Vagina (tissue), 2 donors: ENCODE measurements at places on chromosomes 1 and 21. TPM values are rescaled to one million over a fixed set of nuclear protein-coding genes. Genes with fewer than 3 reads are reported as not detected.

SLC9A1 gene
- 10.6 TPM for total RNA-seq

HSD3B1 gene
- not detected for total RNA-seq

DNA sequence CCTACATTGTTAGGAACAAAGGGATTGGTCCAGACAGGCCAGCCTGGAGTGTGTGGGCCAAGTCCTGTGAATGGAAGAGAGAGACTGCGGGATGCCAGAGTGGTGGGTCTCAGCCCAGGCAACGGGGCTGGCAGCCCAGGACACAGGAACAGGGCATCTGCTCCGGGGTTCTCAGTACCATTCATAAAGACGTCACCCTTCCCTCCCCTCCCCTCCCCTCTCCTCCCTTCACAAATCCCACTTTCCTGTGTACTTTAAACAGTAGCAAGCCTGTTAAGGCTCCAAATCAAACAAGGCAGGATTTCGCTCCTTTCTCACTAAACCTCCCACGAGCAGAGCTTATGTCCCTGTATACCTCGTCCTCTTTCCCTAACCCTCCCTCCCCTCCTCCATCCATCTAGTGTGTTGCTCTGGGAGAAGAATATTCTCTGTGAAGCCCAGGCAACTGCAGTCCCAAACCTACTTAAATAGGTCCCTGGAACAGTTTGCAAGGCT is 4.2 kb upstream of the PLXNA2 start:
- H3K4me1 ChIP-seq, result peaks cover 6% of the 10 kb centered on the region
- no peak for DNase-seq
- no peak overlapping the region for H3K4me3 ChIP-seq
- H3K27ac ChIP-seq, result no peak overlapping the region

- no peak overlapping the region for H3K27ac ChIP-seq
- H3K4me3 ChIP-seq, result no peak overlapping the region
- H3K36me3 ChIP-seq, result no peaks in the 10 kb centered on the region
- H3K4me1 ChIP-seq, result no peaks in the 10 kb centered on the region
- DNase-seq, result no peak
These were observed 319.2 kb upstream of the ADGRL4 start for GRCh38 chr1:79325705-79326104.

- no peak overlapping the region for H3K4me3 ChIP-seq
- H3K27ac ChIP-seq, result no peak overlapping the region
- no peak for DNase-seq
- H3K27me3 ChIP-seq, result no peaks in the 10 kb centered on the region
- peaks cover 36% of the 10 kb centered on the region for H3K36me3 ChIP-seq
These were observed 68.4 kb downstream of the USP24 start for GRCh38 chr1:55146781-55147180.

- H3K4me1 ChIP-seq, result no peaks in the 10 kb centered on the region
- no peak overlapping the region for H3K27ac ChIP-seq
- no peaks in the 10 kb centered on the region for H3K36me3 ChIP-seq
- DNase-seq, result no peak
These were observed 3.1 kb upstream of the CD1A start for GRCh38 chr1:158251163-158251562.

DNA sequence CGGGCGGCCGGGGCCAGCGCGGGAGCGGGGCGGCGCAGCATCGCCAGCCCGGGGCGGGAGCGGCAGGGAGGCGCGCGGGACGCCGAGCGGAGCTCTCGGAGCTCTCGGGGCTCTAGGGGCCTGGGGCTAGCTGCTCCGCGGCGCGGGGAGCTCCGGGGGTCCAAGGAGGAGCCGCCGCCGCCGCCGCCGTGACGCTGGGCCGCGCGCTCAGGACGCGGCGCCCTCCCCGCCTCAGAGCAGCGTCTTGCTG is 147 bp downstream of the CLSTN1 start:
- H3K27ac ChIP-seq, result peak overlapping the region; percentile 98
- H3K4me1 ChIP-seq, result peaks cover 51% of the 10 kb centered on the region
- no peaks in the 10 kb centered on the region for H3K36me3 ChIP-seq
- peak overlapping the region; percentile 96 for H3K4me3 ChIP-seq

DNA sequence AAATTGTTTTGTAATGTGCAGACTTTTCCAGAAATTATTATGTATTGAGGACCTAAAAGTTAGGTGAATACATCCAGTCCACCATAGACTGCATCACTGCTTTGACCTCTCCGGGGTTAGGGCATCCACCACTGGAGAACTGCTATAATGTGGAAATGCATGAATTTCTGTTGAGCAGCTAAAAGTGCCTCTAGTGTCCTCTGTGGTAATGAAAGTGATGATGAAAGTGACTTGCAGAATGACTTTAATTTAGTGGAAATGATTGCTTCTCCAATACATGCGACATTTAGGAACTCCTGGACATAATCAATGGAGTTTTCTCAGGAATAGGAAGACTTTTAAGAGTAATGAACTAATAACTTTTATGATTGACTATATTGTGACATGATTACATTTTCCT is 170.8 kb downstream of the LBR start:
- no peak overlapping the region for H3K27ac ChIP-seq
- H3K4me3 ChIP-seq, result no peak overlapping the region
- DNase-seq, result no peak
- no peaks in the 10 kb centered on the region for H3K4me1 ChIP-seq

PPFIA4 gene
- total RNA-seq, result 11.5 TPM

- no peaks in the 10 kb centered on the region for H3K4me1 ChIP-seq
- DNase-seq, result no peak
- no peak overlapping the region for H3K4me3 ChIP-seq
- H3K27me3 ChIP-seq, result no peaks in the 10 kb centered on the region
- H3K27ac ChIP-seq, result no peak overlapping the region
These were observed 5.2 kb downstream of the KRTAP20-4 start for GRCh38 chr21:30625449-30626165.

BTBD19 gene
- 7.9 TPM for total RNA-seq

MLLT11 gene
- total RNA-seq, result 3.7 TPM

DNA sequence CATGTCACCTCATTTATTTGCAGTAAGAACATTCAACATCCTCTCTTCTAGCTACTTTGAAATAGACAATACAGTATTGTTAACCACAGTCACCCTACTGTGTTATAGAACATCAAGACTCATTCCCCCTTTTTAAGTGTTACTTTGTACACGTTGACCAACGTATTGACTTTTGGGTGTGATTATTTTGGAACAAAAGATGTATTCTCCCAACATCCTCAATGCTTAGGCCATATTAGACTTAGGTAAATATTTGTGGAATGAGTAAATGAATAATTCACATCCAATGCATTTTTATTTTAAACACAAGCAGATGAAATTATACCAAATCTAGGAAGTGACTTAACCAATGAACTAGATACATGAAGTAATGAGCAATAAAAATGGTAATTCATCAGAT is 296.6 kb downstream of the CHRM3 start:
- H3K4me1 ChIP-seq, result no peaks in the 10 kb centered on the region
- no peak overlapping the region for H3K27ac ChIP-seq
- H3K27me3 ChIP-seq, result no peaks in the 10 kb centered on the region
- no peaks in the 10 kb centered on the region for H3K36me3 ChIP-seq
- DNase-seq, result no peak

DNA sequence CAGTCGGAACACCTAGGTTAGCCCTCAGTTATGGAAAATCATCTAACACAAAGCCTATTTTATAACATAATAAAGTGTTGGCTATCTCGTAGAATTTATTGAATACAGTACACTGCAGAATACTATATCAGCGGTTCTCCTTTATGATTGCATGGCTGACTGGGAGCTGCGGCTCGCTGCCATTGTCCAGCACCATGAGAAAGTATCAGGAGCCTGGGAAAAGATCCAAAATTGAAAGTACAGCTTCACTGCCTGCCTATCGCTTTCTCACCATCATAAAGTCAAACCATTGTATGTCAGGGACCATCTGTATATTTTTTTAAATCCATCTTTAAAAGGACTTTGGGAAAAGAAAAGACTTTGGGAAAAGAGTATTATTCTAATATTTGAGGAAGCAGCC is 111.9 kb upstream of the RAVER2 start:
- DNase-seq, result no peak
- H3K27me3 ChIP-seq, result no peaks in the 10 kb centered on the region
- peaks cover 7% of the 10 kb centered on the region for H3K36me3 ChIP-seq
- H3K4me3 ChIP-seq, result no peak overlapping the region
- H3K4me1 ChIP-seq, result peaks cover 8% of the 10 kb centered on the region

HSPA6 gene
- 0.98 TPM for total RNA-seq

DNA sequence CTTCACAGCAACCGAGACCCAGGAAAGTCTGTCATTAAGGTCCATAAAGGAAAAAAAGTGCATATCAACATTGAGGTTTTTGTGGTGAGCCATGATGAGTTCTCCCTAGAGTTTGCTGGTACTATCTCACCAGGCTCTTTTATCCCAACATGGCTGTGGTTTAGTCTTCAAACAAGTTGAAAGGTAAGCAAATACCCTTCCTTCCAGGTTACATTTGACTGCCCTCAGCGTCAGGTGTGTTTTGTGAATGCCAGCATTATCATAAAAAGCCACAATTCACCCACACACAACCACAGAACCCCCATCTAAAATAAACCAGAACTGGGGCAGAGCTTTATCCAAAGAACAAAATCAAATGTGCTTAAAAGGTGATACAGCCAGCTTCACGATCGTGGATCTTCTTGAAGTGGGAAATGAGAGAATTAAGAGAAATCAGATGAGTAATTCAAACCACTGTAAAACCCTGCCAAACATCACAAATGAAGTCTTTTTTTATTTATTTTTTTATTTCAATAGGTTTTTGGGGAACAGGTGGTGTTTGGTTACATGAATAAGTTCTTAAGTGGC is 64.7 kb downstream of the SETD4 start:
- H3K4me1 ChIP-seq, result no peaks in the 10 kb centered on the region
- DNase-seq, result no peak
- H3K27me3 ChIP-seq, result no peaks in the 10 kb centered on the region
- H3K27ac ChIP-seq, result no peak overlapping the region
- no peaks in the 10 kb centered on the region for H3K36me3 ChIP-seq
- no peak overlapping the region for H3K4me3 ChIP-seq

PLA2G2F gene
- not detected for total RNA-seq

GRCh38 chr1:47214549-47214948 is 17.5 kb downstream of the TAL1 start:
- no peaks in the 10 kb centered on the region for H3K27me3 ChIP-seq
- no peaks in the 10 kb centered on the region for H3K4me1 ChIP-seq
- no peak for DNase-seq
- H3K36me3 ChIP-seq, result no peaks in the 10 kb centered on the region

DNA sequence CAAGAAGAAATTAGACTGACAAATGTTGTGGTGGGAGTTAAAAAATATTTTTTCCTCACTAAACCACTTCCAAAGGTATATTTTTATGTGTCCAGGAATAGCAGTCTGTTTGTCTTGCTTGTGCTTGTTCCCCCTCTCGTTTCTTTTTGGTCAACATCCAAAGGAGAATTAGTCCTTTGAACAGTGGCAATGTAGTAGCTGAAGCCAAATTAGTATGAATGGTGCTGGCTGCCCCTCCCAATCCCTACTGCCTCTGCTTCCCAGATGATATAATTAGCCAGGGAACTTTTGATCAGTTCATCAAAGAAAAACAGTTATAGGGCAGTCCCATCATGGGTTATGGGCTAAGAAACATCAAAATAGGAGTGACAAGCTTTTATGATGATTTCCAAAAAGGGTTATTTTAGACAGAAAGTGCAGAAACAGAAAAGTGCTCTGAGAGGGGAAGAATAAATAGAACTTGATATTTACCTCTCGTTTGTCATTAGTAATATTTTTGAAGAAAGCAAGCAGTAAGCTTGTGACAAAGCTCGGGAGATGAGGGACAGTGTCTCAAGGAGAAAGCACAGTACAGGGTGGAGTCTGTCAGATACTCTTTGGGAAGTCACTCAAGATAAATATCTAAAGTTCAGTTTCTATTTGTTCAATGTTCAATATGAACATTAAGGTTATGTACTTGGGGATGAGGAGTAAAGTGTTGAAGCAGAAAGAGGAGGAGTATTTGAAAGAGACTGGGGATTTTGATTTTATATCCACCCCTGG is 239.1 kb downstream of the HLX start:
- H3K27ac ChIP-seq, result no peak overlapping the region
- no peak overlapping the region for H3K4me3 ChIP-seq
- H3K36me3 ChIP-seq, result no peaks in the 10 kb centered on the region

DNA sequence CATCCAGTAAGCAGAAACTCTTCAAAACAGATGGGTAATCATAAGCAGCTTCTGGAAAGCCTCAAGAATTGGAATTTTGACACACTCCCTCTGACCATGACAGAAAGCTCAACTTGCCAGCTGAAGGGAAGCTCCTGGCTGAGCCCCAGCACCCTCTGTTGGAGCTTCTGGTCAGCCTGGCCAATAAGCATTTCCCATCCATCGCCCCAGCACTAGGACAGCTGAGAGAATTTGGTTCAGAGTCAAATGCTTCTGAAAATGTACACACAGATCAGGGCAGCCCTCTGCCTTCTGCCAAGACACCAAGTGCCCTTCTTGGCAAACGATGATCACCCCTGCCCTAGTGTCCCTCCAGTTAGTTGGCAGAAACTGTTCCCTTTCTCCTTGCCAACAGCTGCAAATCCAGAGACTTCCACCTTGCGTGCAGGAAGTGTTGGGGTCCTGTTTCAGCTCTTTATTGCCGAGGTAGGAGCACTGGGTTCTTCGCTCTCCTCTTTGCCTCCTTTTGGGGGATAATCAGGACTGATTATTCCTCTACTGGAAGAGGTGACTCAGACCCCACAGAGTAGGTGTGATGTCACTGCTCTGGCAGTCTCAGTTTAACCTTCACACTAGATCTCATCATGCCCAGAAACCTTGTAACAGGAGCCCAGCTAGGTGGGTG is 11.9 kb downstream of the PIGV start:
- DNase-seq, result no peak
- peaks cover 16% of the 10 kb centered on the region for H3K4me1 ChIP-seq
- no peaks in the 10 kb centered on the region for H3K27me3 ChIP-seq
- H3K36me3 ChIP-seq, result no peaks in the 10 kb centered on the region

HMGCS2 gene
- 22.8 TPM for total RNA-seq

C1orf185 gene
- not detected for total RNA-seq

DNA sequence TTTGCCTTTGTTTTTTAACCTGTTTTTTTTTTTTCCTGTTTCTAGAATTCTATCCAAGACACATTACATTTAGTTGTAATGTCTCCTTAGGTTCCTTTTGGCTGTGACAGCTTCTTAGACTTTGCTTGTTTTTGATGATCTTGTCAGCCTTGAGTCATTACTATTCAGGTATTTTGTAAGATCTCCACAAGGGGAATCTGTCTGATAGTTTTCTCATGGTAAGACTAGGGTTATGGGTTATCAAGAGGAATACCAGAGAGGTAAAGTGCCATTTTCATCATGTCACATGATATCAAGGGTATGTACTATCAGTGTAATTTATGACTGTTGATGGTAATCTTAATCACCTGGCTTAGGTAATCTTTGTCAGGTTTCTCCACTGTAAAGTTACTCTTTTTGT is 99.1 kb upstream of the GFI1 start:
- no peak overlapping the region for H3K27ac ChIP-seq
- no peaks in the 10 kb centered on the region for H3K36me3 ChIP-seq
- H3K4me3 ChIP-seq, result no peak overlapping the region
- no peaks in the 10 kb centered on the region for H3K4me1 ChIP-seq
- DNase-seq, result no peak

CLK2 gene
- 48.1 TPM for total RNA-seq
